ENCODE measurements at places on chromosomes 7 and 10.
A peak's percentile ranks its signal among the peaks of the same experiment; 100 is the strongest.

DNA sequence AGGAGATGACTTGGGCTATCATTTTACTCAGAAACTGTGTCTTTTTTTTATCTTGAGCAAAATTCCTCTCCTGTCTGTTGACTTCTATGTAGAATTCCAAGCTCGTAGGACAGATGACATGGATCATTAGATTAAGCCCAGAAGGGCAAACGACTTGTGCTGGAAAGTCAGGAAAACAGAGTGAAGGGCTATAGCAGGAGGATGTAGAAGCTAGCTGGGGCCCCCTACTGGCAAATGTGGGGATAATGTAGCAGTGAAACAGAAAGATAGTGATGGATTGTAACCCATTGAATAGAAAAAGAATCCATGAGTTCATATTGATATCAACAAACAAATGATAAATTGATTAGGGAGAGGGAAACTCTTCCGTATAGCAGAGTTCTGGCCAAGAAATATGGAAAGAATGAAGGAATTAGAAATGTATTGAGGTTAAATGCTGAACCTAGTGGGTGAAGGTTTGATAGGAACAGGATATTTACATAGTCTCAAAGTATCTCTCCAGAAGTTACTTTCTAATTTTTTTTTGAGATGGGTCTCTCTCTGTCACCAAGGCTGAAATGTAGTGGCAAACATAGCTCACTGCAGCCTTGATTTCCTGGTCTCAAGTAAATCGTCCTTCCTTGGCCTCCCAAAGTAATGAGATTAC is 103.6 kb downstream of the LYZL1 start:
- DNase-seq: peak; percentile 31

DNA sequence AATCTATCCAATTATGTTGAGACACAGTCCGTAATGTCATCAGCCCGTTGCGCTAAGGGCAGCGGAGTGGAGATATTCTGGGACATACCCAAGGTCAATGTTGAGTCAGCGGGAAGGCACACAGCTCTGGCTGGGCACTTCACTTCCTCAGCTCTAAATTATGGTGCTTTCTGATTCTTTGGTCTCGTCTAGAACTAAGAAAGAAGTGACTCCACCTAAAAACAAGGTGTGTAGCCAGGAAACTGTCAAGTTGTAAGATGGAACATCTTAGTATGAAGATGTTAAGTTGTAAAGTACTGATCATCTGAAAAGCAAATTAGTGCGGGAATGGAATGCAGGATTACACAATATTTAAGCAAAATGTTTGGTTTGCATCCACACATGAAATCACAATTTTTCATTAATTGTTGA is 43.1 kb downstream of the BAIAP2L1 start:
- peak; percentile 95 for DNase-seq

DNA sequence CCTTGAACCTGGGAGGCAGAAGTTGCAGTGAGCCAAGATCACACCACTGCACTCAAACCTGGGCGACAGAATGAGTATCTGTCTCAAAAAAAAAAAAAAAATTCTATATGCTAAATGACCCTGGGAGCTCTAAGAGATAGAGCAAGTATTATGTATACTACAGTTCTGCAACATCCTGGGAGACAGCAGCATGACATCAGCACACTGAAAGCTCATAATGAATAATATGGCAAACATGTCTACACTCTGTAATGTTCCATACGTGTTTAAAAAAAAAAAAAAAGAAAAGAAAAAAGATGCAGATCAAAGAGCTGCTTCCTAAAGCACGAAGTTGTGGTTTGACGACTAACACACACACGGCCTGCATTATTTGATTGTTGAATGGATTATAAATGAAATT is 72.5 kb downstream of the CUL2 start:
- DNase-seq: no peak

- DNase-seq: no peak
Observed at GRCh38 chr7:133649593-133649992, 396.7 kb downstream of the EXOC4 start.

DNA sequence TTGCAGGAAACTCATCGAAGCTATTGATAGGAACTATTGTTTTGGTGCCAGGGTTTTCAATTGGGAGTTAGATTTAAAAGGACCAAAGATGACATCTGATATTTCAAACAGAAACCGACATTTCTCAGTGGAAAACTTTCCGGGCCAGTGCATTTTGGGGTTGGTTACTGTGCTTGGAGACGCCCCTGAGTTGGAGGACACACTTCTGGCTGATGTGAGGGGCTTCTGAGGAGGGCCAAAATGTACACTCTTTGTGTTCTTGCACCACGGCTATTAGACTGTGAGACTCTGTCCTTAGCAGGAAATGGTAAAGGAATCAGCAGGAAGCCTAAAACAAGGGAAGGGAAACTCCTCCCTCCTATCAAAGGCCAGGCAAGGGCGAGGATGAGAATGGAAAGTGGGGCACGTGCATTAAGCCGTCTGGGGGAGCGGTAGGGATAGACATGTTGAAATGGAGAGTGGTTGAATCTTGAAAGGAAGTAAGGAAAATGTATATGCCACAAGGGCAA is 1.8 kb upstream of the SRGN start:
- no peak for DNase-seq

GRCh38 chr10:98292971-98293370 is 25.0 kb upstream of the LOXL4 start:
- DNase-seq: no peak

GRCh38 chr7:130887957-130888371 is 154.0 kb upstream of the KLF14 start:
- DNase-seq: no peak

GRCh38 chr7:2763597-2763996 is 75.6 kb downstream of the AMZ1 start:
- DNase-seq: no peak

DNA sequence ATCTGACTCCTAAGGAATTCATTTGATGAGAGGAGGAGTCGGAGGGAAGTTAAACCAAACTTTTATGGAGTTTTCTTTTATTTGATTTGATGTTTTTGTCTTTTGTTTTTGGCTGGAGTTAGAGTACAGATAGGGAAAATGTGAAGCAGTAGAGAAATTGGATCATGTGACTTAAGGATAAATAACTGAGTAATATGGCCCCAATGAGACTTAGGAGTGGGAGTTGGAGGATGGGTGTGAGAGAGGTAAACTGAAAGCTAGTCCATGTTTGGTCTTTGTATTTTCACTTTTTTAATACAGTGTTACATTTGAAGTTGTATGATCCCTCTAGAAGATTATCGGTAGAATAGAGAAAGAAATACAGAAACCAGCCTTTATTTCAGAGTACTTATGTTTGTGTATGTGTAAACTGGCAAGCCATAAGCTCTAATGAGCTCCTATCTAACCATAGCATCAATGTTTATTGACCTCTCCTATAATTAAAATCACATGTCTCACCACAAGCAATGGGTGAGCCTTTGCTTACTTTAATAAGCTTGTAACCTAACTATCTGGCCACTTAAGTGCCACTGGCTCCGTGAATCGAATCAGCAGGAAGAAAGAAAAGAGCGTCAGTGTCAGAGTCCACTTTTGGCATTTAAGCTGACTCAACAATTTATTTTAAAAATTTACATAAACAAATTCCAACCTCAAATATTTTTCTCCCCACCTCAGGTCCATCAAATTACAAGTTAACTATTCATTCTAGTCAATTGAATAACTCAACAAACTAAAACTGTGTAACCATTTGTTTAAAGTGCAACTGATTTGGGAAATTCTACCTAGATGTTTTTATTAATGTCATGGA is 113.8 kb downstream of the EPDR1 start:
- DNase-seq: no peak

DNA sequence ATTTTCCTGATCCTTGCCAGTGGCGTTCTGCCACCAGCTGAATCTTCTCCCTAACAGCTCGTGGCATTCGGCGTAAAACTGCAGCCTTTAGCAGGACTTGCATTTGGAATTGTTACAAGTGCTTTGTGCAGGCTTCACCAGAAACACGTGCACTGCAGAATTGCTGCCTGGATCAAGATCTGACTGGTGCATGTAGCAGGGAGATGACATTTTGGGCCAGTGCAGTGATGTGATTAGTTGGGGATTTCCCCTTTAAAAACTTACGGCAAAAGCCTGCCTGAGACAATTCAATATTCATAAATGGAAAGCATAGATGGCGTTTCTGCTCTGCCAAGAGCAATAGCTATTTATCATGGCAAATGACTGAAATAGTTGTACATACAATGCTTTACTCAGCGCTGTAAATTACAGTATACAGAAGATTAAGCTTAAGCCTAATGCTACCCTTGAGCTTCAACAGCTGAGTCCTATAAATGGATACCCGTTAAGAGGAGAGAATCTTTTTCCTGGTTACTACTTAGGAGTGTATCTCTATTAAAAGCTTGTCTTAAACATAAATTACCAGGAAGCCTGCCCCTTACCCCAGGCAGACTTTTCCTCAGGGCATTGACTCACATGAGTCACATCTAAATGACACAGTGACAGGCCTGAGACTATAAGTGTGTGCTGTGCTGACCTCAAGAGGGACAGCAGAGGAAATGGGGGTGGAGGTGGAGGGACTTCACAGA is 106.3 kb downstream of the ATXN7L1 start:
- no peak for DNase-seq

DNA sequence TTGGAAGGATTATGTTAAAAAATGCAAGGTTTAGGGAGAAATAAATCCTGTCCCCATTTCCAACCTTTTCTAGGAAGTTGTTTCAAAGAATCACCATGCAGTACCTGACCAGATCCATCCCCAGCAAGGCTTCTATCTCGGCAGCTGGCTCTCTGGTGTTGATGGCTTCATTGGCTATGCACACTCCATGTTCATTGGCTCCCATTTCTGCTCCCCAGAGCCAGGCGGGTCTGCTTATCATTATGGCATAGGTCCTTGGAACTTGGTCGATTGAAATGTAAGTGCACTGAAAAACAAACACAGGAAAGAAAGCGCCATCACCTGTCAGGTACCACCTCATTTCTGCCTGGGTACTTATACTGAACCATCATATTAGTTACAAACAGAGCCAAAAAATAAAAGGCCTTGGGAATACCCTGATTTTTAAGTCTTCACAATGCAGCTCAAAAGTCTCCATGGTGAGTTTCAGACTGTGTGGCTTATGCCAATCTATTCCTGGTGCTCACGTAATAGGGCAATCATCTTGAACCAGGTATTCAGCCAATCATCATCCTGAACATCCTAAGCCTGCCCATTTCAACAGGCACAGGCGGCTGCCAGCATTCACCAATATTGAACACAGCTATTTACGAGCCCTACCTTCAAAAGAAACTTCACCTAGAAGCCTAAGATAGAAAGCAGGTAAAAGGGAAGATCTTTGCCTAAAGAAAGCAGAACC is 34.4 kb downstream of the SCRN1 start:
- DNase-seq: no peak

GRCh38 chr10:971613-972012 is 16.6 kb upstream of the GTPBP4 start:
- DNase-seq: no peak

DNA sequence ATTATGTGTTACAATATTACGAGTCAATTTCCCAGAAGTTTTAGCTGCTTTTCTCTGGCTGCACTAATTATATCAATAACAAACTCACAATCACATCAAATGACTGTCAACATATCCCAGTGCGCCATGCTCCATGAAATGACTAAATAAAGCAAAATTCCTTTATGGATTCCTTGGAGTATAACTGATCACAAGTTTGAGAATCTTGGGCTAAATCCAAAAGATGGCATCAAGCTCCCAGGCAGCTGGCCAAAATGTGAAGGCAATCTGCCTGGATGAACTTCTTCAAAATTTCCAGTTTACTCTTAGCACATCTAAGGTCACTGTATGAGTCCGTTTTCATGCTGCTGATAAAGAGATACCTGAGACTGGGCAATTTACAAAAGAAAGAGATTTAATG is 210.8 kb downstream of the CCSER2 start:
- no peak for DNase-seq

All from NCI-H460 (cell line).